ENCODE measurements at places on chromosomes 6 and 20.

- no peak for DNase-seq
Observed at GRCh38 chr20:10580700-10581099, 93.1 kb downstream of the JAG1 start.

- peak; percentile 18 for DNase-seq
Observed at GRCh38 chr6:30163090-30163917, at the start of gene TRIM15. Gene TRIM15 (plus strand): TSS chr6:30163546. CDS start chr6:30163685, 139 bp downstream.

- DNase-seq: no peak
Observed at GRCh38 chr20:54668271-54669039, 193.1 kb downstream of the DOK5 start.

- DNase-seq: no peak
Observed at GRCh38 chr6:107800564-107801164, 23.4 kb downstream of the SCML4 start.

GRCh38 chr6:303948-304558 lies 11.8 kb downstream of the DUSP22 start:
- no peak for DNase-seq

DNA sequence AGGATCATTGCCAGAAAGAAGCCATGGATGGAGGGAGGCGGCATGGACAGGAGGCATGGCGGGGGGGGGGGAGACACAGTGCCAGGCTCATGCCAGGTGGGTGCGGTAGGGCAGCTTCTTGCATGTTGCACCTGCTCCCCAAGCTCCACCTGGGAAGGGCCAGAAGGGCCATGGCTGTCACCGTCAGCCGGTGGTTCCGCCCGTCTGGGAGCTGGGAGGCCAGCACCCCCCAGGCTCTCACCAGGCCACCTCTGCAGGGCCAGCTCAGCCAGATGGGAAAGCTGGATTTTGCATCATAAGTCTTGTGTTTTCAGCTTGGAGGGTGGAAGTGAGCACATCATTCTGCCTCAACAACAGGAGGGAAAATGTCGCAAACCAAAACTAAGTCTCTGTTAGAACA lies 404.7 kb downstream of the TAF4 start:
- no peak for DNase-seq

DNA sequence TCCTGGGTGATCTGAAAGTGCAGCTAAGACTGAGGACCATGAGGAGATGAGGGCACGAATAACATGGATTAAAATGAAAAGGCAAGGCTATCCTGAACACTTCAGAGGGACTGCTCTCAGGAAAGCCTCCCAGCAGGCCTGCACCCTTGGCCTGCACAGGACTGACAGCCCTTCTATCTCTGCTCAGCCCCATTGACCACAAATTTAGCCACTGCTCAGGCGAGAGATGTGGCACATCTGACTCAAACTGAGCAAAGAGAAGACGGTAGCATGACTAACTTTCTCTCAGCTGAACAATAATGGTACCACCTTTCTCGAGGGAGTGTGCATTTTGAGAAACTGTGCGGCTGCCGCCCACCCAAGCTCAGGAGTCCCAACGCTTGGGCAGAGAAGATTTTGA lies 257.5 kb downstream of the ADGB start:
- DNase-seq: no peak

DNA sequence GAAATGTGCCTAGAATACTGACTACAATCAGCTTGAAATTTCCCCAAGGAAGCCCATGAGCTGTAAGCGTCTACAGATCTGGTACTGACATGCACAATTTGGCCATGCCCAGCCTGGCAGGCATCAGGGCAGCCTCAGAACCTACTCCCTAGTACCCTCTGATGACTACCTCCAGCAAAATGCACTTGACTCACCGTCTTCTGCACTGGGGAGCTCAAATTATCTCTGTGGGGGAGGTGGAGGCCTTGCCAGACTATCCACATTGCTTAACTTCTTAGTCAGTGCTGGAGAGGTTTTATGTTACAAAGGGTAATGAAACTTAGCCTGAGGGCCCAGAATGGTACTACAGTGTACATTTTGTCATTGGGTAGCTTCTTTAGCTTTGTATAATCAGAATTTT lies 126.0 kb upstream of the ADGRF1 start:
- DNase-seq: no peak

DNA sequence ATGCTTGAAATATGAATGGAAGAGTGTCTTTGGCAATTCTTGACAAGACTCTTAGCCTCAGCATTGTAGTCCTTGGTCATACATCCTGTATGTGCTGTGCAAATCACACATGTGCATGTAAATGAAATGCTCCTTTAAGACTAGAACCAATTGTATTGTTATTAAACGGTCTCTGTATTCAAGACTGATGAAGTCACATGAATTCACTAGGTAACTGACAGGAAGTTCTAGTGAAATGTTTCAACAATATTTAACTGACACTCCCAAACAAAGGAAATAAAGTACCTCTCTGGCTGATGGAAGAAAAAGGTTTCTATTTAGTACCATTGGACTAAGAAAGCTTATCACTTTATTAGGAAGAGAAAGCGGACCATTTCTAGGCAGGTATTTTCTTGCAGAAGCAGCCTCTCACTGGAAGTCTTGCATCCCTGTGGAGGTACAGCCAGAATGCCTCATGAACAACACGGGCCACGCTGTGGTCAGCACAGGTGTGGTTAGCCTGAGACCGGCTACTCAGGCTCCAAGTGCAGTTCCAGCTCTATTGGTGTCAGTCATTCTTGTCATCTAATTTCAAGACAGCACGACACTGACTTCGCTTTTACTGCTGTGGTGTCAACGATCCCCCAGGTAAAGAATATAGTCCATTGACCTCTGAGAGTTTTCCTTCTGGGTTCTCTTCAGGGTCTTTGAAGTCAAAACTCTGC lies 17.3 kb downstream of the PPP1R3G start:
- no peak for DNase-seq

- no peak for DNase-seq
Observed at GRCh38 chr6:28587746-28588075, 62.0 kb downstream of the GPX5 start.

DNA sequence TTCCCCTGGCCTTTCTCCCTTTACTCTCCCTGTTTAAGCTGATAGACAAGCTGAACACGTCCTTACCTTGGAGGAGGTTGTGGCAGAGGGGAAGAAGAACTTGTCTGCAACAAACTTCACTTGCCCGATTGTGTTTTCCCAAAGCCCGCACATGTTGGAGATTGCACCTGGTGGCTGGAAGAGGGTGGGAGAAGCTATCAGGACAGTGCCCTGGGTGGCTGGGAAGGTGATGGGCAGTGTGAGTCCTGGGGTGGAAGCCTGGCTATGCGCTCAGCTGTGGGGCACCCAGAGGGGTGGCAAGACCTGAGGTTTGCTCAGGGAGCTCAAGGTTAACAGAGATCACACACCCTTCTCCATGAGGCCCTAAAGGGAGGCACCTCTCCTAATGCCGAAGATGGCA lies 25.0 kb upstream of the SSTR4 start:
- DNase-seq: no peak

DNA sequence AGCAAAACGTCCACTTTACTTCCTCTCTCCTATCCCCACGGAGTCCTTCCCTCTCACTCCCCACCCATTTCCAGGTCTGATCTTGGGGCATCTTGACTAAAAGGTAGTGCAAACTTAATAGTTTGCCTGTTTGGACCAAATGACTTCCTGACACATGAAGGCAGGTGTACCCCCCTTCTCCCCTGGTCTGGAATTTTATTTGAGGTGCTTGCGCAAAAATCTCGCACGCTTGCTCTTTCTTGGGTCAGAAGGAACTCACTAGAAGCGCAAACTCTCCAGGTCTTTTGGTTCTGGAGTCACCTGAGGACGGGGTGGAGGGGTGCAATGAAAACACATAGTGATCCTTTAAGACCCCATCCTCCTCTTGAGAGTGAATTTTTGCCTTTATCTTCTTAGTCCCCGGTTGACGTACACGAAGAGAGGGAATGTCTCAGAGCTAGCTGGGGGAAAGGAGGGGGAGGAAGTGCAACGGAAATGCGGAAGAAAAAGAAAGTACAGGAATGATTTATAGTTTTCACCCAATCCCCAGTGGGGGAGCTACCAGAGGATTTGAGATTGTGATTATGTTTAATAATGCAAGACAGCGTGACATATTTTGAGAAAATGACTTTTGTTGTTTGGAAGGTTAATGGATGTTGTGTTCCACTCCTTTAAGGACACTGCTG lies 4.9 kb downstream of the ADGRB3 start:
- no peak for DNase-seq

DNA sequence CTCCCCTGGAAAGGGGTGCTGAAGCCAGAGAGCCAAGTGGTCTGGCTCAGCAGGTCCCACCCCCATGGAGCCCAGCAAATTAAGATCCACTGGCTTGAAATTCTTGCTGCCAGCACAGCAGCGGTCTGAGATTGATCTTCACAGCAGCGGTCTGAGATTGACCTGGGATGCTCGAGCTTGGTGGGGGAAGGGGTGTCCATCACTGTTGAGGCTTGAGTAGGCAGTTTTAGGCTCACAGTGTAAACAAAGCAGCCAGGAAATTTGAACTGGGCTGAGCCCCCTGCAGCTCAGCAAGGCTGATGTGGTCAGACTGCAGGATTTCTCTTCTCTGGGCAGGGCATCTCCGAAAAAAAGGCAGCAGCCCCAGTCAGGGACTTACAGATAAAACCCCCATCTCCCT lies 41.3 kb upstream of the B3GAT2 start:
- DNase-seq: no peak

Data from activated CD4-positive, alpha-beta T cell treated with anti-CD3 and anti-CD28 coated beads, Interleukin-2, amount 50 U/mL, for 4 hours (primary cell).